OCI-LY7 (cell line): ENCODE measurements at places on chromosomes 16 and 17.
A peak's percentile ranks its signal among the peaks of the same experiment; 100 is the strongest.

DNA sequence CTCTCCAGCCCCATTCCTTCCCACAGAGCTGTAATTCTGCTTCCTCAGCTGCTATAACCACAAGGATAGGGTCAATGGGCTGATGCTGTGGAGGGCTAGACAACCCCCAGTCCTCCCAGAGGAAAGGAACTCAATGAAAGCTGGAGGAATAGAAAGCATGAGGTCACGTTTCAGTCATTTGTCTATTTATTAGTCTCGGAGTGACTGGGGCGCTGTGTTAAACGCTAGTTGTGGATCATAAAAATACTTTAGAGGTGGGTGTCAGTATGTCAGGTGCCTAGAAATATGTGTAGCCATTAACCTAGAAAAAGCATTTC is 787 bp upstream of the CCL3L1 start:
- no peak for DNase-seq

DNA sequence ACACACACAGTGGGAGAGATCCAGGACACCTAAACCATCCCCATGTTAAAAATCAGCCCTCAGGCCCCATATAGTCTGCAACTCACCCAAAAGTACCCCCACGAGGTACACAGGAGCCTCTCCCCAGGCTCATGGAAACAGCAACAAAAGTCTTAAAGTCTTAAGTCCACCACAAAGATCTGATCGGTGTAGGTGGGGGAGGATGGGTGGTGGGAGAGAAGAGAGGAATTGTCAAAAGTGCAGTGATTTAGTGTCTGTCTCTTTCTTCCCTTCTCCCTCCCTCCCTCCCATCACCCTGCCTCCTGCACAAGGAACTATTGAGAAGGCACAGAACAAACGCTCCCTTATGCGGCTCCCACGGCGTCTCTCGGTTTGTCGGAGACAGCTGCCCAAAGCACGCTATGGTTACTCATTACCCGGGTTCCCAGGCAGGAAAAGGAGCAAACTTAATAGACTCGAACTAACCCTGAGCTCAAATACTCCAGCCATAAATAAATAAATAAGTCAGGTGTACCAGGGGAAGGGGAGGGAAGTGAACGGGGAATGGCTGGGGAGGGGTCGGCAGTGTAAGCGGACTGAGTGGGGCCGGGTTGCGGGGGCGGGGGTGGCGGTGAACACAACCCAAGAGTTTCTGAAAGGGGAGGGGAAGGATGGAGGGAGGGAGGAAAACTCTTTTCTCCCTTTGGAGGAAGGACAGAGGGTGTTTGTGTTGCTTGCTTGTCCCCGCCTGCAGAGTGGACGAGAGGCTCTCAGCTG is 477.4 kb downstream of the SLC39A11 start:
- DNase-seq: no peak

GRCh38 chr16:85502357-85502756 is 110.8 kb upstream of the GSE1 start:
- DNase-seq: no peak

DNA sequence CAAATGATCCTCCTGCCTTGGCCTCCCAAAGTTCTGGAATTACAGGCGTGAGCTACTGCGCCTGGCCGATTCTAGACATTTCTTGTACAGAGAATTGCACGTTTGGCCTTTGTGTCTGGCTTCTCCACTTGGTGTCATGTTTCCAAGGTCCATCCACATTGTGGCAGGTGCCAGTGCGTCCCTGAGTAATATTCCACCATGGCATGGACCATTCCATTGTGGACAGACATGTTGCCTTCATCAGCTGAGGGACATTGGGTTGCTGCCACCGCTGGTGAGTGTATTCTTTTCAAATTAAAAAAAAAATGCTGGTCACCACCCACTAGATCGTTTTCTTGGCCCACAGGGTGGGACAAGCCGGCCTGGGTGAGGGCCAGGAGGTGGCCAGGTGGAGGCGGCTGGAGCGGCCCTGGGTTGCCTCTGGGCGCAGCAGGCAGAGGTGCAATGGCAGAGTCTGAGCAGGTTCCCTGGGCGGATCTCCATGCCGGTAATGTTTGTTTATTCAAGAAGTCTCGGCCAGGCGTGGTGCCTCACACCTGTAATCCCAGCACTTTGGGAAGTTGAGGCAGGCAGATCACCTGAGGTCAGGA is 274.1 kb downstream of the SEC14L1 start:
- DNase-seq: no peak

DNA sequence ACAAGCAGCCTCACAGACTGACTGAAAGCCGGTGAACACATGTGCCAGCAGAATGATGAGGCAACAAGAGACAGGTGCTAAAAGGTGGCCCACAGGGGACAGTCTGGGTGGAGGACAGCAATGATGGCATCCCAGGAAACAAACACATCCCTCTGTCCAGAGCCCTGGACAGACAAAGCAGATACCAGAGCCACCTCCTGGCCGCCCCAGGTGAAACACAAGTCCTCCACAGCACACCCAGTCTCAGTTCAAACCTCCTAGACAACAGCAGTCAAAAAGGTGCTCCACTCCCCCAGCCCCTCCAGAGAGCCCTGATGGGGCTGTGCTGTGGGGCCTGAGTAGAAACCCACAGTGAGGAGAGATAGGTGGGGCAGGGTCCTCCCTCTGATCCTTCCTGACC is 20.3 kb upstream of the CDH5 start:
- DNase-seq: no peak

- DNase-seq: no peak
Observed at GRCh38 chr17:39525801-39526506, 64.7 kb downstream of the CDK12 start.

GRCh38 chr16:48131201-48131935 is 24.4 kb downstream of the ABCC12 start:
- DNase-seq: no peak

DNA sequence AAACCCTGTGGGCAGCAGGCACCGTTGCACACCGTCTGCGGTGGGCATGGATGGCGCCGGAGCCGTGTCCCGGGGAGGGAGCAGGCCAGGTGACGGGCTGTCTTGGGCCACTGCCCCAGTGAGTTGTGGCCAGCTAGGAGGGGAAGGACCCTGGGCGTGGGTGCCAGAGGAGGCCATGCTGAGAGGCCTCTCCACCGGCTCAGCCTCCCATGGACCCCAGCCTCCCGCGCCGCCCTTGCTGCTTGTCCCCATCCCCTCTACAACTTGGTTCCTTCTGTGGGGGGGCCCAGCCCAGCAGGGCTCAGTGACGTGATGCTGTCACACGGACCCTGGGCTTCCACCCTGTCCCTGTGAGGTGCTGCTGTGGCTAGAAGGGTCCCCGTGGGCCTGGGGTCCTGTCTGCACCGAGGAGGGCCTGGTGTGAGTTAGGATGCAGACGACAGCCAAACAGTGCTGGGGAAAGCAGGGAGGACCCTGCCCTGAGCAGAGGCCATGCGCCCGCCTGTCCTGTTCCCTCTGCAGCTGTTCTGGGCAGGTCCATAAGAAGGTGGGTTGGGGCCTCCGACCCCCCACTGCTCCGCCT is 11.3 kb downstream of the UBE2I start:
- no peak for DNase-seq

DNA sequence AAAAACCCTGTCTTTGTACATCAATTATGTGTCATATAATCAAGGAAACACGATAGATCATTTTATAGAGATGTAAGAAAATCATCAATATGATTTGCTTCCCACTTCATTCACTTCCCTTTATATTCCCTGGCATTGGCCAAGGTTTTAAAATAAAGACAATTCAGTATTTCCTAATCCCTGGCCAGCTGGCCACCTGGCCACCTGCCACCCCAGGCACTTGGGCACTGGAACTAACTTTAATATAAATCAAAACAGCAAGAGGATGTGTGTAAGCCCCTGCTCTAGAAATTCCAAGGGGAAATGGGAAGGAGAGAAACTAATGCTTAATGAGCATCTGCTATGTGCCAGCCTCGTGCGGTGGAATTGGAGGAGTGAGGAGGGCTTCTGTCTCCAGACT is 58.6 kb upstream of the TOB1 start:
- DNase-seq: no peak

- no peak for DNase-seq
Observed at GRCh38 chr17:17935321-17936271, 36.6 kb downstream of the TOM1L2 start.

GRCh38 chr17:81959362-81960129 is 1.4 kb downstream of the NOTUM start:
- DNase-seq: peak; percentile 83

GRCh38 chr16:79707876-79708275 is 107.3 kb upstream of the MAF start:
- no peak for DNase-seq

DNA sequence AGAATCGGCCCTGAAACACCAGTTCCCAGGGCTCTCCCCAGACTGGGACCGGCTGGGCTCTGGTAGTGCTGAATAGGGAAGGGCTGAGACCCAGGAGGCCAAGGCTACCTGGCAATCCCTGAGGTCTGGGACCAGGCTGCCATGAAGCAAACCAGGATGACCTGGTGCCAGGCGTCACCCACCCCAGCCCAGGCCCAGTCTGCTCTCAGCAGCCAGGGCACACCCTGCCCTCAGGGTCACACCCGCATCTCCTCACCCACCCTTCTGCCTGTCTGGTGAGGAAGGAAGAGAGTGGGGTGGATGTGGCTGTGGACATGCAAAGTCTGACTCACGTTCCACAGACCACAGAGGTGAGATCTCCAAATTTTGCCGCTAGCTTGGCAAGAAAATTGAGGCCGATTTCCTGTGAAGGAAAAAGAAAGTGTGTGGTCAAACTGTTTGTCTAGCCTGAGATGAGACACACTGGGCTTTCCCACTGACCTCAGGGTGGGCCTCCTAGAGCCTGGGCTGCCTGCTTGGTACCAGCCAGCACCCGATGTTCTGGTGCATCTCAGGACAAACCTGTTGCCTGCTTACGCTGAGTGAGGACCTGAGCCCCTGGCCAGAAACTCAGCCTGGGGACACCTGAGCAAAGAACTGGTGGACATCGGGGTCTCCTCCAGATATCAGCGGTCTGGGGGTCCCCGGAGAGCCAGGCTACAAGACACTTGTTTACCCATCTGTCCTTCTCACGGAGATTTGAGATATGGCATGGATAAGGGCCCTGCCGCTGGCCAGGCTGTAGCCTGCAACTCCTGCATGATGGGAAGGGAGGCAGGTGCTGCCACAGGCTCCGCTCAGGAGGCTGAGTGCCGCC is 6.3 kb upstream of the RAB37 start:
- no peak for DNase-seq

DNA sequence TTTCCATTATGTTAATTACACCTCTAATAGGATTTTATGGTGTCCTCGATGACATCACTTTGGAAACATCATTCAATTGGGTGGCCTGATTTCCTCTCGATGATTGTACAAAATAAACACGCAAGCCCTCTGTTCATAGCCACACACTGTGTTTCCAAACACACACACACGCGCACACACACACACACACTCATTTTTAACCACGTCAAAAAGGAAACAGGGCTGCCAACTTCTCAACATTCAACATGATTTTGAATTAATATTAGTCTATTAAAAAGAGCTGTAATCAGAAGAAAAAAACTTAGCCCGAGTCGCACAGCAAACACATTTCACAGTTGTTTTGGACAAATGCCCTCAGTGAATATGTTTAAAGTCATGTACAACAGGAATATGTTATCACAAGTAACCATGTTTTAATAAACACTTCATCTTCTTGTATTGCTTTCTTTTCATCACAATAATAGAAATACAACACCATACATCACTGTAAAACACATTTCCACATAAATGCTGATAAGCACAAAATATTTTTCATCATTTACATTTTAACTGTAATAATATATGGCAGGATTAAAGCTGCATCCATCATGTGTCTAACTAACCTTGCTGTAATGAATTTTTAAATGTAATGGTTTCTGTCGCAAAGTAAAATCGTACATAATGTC is 219.1 kb upstream of the IRX3 start:
- no peak for DNase-seq

DNA sequence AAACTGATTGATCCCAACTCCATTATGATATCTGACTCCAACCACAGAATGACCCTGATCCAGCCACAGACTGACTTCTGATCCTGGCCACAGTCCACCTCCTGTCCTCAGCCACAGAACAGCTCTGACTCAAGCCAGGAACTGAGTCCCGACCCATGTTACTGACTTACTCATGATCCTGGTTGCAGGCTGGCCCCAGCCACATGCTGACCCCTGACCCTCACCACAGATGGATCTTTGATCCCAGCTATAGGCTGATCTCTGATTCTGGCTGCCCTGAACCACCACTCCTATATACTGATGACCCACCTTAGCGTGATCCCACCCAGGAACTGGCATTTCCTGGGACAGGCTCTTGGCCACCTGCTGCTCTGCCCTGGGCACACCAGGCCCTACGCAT is 32.2 kb upstream of the IL21R start:
- no peak for DNase-seq

DNA sequence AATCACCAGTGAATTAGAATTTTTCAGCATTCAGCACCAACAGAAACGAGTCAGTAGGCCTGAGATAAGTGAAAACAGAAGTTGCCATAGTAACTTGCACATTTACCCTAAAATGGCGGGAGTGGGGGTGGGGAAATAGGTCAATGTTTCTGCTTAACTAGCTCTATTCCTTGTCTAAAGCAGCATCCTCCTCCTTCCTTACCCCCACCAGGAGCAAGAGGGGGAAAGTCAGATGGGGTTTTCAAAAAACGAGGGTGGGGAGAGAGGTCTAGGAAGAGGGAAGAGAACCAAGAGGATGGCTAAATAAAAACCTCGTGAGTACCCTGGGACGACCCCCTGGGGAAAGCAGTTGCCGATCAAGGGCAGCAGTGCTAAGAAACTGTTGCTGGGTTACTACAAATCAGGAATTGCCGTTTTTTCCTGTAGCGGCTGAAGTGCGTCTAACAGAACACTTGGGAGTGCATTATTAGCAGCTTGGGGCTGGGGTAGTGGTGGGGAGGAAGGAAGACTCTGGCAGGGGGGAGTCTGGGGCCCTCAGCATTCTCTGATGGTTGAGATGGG is 34.4 kb upstream of the MNT start:
- DNase-seq: no peak

DNA sequence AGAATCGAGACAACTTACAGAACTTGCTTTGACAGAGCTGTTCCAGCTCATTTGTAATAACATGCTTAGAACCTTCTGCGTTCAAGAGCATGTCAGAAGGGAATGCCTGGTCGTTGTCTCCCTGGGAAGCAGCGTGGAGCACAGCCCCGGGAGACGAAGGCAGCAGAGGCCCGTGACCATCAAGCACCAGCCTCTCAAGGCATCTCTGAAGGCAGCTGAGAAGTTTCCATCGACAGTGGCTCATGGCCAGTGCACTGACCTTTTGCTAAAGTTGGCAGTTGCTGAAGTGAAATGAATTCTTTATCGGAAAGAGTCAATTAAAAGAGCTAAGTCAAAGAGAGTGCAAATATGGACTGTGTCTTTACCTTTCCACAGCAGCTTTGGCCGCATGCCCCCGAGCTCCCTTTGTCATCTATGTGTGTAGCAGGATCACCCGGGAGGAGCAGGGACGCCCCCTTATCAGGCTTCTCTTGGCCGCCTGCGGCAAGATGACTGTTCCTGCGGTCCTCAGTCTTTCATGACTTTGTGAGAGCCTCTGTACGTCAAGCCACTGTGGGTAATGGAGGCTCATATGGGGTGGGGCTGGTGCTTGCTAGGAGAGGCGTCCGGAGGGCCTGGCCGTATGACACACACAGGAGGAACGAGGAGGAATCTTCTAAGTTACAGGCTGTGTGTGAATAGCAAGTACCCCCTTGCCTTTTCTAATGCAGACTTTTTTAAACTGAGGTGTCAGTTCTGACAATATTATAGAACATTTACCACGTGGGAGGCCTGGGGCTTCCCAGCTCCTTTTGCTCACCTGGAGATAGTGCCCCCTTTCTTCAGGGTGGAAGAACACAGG is 54.2 kb downstream of the LDHD start:
- no peak for DNase-seq

- DNase-seq: no peak
Observed at GRCh38 chr17:13746404-13746803, 144.7 kb upstream of the HS3ST3A1 start.
